Epithelial cell of esophagus (primary cell): ENCODE measurements at places on chromosomes 12 and 14.

DNA sequence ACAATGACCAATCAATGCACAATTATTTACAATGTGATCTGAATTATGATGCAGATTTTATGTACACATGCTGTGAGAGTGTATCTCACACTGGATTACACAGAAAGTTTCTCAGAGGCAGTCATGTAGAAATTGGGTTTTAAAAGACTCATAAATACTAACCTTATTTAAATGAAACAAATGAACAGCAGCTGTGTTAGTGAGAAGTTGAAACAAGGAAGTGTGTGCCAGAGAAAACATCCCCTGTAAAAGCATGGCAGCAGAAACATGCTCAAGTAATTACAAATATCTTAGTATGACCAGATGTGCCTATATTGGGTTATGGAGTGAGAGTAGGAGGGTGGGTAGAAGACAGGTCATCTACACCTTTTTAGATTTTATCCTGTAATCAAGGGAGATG is 723.7 kb downstream of the C12orf50 start:
- DNase-seq, result no peak

- peak; percentile 77 for DNase-seq
These were observed 69.9 kb upstream of the CNTN1 start for GRCh38 chr12:40622246-40622838.

- peak; percentile 14 for DNase-seq
These were observed 75.7 kb upstream of the PPP4R3A start for GRCh38 chr14:91585856-91586255.

DNA sequence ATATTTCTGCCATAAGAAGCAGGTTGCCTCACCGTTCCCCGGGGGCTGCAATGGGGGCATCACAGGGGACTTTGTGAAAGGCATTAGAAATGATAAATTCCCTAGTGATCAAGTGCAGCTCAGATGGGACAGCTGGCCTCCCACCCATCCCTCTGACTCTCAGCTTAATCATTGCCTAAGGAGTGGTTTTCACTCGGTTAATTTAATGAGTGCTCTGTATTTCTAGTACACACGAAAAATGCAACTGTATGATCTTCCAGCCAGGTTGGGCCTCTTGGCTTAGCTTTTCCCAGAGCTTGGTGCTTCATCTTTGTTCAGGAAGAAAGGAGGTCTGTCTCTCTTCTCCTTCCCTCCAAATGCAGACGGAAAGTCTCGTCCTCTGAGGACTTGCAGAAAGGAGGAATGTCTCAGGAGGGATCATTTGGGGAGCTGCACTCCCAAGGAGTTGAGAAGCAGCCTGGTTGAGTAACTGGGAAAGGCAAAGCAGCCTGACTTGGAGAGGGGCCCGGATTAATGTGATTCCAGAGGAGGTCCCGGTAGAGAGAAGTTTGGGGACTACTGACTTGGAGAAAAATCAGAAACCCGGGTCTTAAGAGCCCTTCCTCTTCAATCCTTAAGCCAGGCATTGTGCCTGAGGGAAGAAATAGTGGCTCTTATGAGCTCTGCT is 7.2 kb downstream of the CD9 start:
- no peak for DNase-seq

DNA sequence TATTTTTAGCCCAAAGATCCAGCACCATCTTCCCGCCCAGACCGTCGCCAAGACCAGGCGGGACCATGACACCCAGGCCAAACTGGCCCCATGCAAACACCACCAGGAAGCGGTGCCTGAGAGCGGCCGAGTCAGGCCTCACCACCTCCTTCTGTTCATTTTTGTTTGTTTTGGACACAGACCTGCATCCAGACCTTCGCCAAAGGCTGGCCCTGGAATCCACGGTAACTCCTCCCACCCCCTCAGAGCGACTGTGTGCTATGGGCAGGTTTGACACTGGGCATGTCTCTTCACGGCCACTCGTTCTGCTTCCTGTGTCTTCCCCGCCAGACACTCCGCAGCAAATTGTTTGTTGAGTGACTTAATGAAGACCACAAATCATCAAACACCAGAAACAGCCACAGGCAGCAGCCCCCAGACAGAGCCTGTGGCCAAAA is 47.1 kb downstream of the NCOR2 start:
- DNase-seq, result peak; percentile 85

GRCh38 chr12:53057816-53058500 is 8.1 kb downstream of the TNS2 start:
- no peak for DNase-seq

DNA sequence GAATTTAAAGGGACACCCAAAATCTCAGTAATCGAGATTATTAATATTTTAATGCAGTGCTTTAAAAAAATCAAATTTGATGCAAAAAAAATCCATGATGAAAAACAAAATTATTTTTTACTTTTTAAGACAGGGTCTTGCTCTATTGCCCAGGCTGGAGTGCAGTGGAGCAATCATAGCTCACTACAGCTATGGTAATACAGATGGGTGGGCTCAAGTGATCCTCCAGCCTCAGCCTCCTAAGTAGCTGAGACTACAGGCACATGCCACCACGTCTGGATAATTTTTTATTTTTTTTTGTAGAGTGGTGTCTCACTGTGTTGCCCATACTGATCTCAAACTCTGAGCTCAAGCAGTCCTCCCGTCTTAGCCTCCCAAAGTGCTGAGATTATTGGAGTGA is 62.9 kb downstream of the TRAF3 start:
- no peak for DNase-seq

DNA sequence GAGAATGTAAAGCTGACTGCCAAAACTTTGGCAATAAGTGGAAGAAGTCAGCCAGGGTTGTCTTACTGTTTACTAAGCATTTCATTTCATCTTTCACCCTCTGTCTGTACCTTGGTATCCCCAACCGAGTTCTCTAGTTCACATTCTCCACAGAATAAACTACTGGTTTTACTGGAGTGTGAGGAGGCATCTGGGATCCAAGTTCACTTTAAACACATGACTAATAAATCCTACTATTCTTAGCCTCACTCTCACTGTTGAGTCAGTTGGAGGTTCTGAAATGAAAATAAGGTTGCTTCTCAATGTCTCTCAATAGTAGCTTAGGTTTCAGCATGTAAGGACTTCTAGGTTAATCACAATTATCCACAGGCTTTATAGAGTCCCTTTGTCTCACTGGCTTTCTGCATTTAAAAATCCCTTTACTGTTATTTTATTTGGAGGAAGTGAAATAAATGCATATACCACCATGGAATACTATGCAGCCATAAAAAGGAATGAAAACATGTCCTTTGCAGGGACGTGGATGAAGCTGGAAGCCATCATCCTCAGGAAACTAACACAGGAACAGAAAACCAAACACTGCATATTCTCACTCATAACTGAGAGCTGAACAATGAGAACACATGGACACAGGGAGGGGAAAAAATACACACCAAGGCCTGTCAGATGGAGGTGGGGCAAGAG is 95.8 kb downstream of the EPS8 start:
- peak; percentile 30 for DNase-seq

GRCh38 chr14:23101986-23102625 is 2.7 kb downstream of the CIROP start:
- DNase-seq, result no peak

- no peak for DNase-seq
These were observed 52.7 kb downstream of the DAAM1 start for GRCh38 chr14:59241121-59241520.

- peak; percentile 19 for DNase-seq
These were observed 6.7 kb upstream of the SLC10A1 start for GRCh38 chr14:69803753-69804152.

DNA sequence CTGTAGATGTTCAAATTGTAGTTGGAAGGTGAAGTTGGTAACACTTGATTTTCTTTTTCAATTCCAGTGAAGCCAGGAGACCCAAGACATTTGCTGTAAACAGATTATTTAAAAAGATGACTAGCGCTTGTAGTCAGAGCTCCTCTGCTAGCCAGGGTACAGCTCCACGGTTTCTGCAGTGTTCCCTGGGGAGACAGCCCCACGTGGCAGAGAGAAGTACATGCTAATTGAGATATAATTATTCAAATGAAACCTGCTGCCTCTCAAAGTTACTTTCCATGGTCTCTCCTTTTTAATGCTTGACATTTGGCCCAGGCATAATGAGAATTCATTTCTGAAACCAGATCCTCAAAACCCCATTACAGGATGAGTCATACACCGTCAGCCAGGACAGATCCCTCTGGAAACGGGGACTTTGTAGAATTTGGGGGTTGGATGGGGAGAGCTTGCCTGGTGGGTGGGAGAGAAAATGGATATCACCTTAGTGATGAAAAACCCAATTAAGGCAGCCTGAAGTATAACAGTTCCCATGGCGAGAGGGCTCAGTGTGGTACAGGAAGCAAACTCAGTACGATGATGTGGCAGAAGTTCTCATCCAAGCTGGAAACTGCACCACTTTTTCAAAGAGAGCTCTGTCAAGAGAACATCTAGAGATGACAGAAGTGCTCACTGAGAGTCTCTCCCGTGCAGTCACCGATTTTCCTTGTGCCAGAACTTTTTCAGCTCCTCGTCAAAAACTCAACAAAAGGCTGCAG is 637.7 kb upstream of the TMEM132C start:
- DNase-seq, result no peak
